ENCODE measurements at places on chromosomes 2 and 18. TPM values are rescaled to one million over a fixed set of nuclear protein-coding genes. Genes with fewer than 3 reads are reported as not detected.

Gene CERKL
- not detected for total RNA-seq

Gene TRIP12
- 191 TPM for total RNA-seq

Gene C2orf78
- total RNA-seq: not detected

Gene TMEM131
- 41.1 TPM for total RNA-seq

Gene APOB
- not detected for total RNA-seq

Gene TFCP2L1
- 0.72 TPM for total RNA-seq

- no peak for DNase-seq
These were observed 1272.8 kb downstream of the SUCLG1 start for GRCh38 chr2:83186105-83186760.

GRCh38 chr2:46612675-46613074 is 133.3 kb downstream of the TMEM247 start:
- DNase-seq: no peak

DNA sequence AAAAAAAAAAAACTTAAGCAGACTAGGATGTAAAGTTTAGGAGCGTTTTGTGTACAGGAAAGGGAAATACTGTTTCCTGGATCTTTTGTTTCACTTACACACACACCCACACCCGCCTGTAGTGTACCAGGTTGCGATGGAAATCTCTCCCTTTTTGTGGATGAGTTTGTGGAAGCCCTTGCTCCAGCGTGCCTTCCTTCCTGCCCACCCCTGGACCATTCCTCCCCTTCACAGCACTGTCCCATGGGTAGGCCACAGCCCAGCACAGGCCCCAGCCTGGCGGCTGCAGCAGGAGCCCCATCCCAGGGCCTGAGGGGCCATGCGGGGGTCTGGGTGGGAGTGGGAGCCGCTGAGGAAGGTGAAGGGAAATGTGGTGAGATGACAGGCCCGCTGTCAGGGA is 15.1 kb downstream of the MALL start:
- DNase-seq: no peak

GRCh38 chr2:237276716-237277490 is 137.1 kb downstream of the COL6A3 start:
- no peak for DNase-seq

DNA sequence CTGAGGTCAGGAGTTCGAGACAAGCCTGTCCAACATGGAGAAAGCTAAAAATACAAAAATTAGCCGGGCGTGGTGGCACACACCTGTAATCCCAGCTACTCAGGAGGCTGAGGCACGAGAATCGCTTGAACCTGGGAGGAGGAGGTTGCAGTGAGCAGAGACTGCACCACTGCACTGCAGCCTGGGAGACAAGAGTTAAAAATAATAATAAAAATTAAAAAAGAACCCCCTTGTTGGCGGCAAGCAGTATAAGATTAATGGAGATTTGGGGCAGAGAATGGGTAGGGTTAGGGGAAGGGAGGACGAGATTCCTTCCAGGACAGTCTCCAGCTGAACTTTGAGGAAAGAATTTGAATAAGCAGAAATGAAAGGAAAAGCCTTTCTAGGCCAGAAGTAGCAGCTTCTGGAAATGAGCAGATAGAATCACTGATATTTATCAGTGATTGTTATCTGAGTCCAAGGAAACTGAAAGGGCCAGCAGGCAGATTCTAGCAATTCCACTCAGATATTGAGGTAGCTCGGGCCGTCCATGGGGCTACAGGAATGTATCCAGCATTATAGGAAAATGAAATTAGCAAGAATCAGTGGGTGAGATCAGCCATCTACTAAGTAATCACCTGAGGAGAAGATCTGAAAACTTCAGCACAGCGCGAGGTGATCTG is 7.0 kb upstream of the MYCN start:
- DNase-seq: no peak

- DNase-seq: no peak
These were observed 33.5 kb downstream of the PNO1 start for GRCh38 chr2:68190991-68191731.

DNA sequence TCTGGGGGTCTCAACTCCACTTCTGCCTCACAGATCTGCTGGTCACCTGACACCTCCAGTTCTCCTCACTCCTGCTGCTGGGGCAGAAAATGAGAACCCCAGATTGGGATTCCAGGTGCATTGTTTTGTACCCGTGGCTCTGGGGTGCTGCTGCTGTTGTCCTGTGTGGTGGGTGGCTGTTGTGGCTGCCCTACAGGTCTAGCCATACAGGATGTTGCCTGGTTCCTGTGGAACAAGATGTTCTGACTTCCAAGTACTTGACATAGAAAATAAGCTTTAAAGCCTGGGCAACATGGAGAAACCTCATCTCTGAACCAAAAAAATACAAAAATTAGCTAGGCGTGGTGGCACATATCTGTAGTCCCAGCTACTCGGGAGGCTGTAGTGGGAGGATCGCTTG is 38.1 kb downstream of the CHRNA1 start:
- no peak for DNase-seq

DNA sequence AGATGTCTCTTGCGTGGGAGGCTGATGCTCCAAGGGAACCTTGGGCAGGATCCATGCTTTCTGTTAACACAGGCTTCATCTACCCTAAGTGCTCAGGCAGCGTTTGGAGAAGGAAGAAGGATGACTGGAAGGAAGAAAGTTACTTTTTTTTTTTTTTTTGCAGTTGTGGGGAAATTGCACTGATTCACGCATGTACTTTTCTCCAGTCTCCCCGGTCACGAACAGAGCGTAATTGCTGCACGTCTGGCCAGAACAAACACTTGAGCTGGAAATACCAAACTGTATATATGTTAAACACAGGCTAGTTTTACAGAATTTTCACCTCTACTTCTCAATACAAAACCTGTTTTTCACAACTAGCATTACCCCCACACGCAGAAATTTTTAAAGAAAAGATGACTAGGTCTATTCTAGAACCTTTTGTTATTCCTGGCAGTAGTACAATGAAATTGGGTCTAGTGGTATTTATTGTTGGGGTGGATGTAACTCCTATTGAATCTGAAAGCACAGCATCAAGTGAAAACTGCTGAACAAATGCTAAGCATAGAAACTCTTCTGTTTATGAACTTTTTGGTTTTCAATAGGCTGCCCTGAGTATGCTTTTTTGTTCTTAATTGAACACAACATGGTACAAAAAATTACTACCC is 9.3 kb upstream of the SCYGR5 start:
- no peak for DNase-seq

DNA sequence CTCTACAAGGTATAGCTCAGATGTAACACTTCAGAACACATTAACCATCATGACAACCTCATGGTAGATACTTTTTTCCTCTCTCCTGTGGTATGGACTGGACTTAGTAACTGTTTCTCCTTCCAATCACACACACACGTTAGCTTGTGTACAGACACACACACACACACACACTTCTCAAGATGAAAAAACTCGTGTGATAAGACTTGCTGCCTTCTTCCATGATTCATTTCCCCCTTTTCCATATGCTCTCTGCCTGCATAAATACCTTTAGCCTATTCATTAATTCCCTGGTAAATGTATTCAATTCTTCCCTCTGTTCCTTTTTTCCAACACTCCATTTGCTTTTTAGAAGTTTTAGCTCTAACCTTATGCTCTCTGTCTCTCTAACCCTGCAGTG is 118.9 kb upstream of the TANK start:
- DNase-seq: no peak

DNA sequence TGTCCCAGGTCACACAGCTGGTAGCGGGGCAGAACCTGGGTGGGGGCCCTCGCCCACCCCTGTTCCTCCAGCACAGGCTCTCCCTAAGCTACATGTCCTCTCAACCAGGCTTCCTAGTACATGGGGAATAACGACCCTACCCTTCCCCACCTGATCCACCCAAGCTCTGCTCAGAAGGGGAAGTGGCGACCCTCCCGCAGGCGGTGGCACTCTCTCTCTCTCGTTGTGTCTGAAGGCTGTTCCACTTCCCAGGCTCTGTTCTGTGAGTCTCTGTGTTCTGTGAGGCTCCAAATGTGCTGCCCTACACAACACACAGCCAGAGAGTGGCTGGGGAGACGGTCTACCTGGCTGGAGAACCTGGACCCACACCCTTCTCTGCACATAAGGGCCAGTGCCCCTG is 135.8 kb downstream of the COPS8 start:
- no peak for DNase-seq

DNA sequence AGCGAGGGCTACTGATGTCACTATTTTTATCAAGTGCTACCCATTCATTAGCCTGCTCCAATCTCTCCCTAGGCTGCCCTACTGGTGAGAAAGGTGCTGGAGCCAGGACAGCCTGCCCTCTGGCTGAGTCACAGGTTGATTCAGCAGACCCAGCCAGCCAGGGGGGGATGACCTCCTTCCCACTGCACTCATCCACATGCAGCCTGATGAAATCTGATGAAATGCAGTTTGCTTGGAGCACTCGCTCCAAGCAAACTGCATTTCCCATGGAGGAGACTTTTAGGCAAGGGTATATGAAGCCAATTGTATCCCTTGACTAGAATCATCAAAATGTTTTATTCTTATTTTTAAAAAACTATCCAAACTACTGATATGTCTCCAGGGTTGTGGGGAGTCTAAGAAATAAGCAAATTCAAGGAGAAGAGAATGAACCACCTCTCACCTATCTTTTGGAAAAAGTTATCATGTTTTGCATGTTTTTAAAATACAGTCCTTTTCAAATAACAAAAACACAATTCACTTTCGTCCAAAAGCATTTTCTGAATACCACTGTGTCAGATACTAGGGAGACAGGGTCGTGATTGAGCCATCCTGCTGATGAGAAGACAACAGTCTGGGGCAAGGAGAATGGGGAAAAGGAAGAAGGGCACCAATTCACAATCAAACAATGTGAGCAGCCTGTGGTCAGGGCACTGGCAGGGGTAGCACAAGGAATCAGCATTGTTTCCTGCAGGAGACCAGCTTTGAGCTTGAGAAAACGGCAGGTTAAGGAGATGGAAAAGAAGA is 128.3 kb downstream of the AFF3 start:
- no peak for DNase-seq

- DNase-seq: peak; percentile 24
These were observed 98.2 kb upstream of the HNMT start for GRCh38 chr2:137865954-137866540.

DNA sequence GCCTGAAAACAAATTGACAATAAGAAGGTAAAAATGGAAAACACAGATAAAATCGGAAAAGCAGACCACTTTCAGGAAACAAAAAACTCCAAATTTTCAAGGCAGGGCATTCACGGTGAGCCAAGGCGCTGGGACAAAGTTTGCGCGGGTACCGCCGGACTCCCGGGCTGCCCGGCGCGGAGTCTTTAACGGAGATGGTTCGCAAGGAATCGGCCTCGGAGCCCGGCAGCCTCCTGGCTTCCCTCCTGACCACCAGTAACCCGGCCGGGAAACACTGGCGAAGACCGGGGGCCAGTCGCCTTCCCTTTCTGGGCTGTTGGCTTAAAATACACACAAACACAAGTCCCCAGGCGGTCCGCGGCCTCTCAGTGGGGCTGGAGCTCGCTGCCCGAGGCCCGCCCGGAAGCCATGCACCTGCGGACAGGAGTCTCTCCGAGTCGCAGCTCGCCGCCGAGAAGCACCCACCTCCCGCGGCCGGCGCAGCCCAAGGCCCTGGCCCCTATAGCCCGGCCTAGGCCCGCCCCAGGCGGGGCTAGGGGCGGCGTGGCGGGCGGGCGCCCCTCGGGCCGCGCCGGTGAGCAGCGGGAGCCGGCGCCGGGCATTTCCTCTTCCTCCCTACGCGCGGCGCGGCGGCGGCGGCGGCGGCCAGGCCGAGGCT is 622 bp upstream of the KCMF1 start:
- peak; percentile 50 for DNase-seq

- DNase-seq: no peak
These were observed 142.0 kb downstream of the ATAD2B start for GRCh38 chr2:23784971-23785370.

DNA sequence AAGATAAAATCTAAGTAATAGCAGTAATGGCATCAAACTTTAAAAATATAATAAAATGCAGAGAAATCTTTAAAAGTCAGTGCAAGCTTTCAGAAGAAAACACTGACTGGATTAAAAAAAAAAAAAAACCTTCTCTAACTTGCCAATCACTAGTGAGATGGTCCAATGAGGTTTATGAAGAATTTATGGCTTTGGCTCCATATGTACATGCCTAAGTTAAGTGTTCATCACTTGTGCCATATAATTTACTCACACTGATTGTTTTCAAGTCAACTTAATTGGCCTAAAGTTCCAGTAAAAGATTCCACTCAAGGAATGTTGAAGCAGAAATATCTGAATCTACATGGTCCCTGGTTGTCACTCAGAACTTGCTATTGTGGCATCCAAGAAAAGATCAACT is 40.7 kb upstream of the RAB27B start:
- no peak for DNase-seq

- no peak for DNase-seq
These were observed 15.8 kb downstream of the MTCL1 start for GRCh38 chr18:8721094-8721669.

GRCh38 chr2:44934038-44934982 is 7.2 kb upstream of the SIX3 start:
- DNase-seq: no peak

DNA sequence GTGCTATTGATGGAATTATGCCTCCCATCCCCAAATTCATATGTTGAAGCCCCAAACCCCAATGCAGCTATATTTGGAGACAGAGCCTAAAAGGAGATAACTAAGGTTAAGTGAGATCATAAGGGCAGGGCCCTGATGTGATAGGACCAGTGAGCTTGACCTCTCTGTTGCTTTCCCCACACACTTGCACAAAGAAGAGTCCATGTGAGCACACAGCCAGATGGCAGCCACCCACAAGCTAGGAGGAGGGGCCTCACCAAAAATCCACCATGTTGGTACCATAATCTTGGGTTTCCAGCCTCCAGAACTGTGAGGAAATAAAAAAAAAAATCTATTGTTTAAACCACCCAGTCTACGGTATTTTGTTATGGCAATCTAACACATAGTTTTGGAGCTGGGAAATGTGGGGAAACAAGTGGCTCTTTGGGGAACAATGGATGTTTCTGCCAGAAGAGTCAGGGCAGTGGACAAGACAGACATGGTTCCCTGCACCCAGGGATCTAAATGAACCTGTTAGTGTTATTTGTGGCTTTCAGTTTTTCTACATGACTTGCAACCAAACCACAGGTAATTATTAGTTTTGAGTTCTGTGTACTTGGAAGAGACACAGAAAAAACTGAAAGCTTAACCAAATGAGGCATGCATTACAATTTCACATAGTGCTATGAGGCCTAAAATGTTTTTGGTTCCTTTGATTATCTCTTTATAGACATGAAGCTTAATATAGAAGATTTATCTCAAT is 259.1 kb downstream of the LTBP1 start:
- no peak for DNase-seq

- DNase-seq: no peak
These were observed 47.2 kb downstream of the SPOPL start for GRCh38 chr2:138548796-138549195.
